ENCODE measurements at places on chromosomes 4 and X.

- H3K4me3 ChIP-seq = no peak overlapping the region
- no peak for DNase-seq
- H3K4me1 ChIP-seq = no peaks in the 10 kb centered on the region
- H3K27ac ChIP-seq = no peak overlapping the region
- no peaks in the 10 kb centered on the region for H3K36me3 ChIP-seq
These were observed 905.4 kb upstream of the NDST4 start for GRCh38 chr4:116018831-116019230.

DNA sequence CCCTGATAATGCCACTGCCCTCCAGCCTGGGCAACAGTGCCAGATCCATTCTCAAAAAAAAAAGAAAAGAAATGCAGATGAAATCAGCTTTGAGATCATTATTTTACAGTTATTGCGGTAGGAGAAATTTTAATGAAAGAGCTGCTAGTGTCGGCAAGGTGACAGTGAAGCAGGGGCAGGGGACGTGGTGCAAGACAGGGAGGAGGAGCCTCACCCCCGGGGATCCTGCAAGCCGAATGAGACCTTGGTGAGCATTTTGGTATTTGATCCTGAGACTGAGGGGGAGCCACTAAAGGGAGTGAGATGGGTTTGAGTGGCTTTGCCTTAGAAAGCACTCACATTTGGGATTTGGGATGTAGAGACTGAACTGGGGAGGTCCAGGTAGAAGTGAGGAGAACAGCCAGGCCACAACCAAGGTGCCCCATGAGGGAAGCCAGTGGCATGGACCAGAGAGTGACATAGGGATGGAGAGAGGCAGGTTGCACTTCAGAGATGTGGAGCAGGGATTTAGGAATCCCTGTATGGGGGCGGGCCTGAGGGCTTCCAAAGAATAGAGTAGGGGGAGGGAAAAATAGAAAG is 23.6 kb downstream of the RBM10 start:
- peaks cover 7% of the 10 kb centered on the region for H3K4me1 ChIP-seq
- DNase-seq = no peak
- H3K27me3 ChIP-seq = peaks cover 29% of the 10 kb centered on the region
- no peak overlapping the region for H3K27ac ChIP-seq
- H3K36me3 ChIP-seq = peaks cover 49% of the 10 kb centered on the region
- no peak overlapping the region for H3K4me3 ChIP-seq

DNA sequence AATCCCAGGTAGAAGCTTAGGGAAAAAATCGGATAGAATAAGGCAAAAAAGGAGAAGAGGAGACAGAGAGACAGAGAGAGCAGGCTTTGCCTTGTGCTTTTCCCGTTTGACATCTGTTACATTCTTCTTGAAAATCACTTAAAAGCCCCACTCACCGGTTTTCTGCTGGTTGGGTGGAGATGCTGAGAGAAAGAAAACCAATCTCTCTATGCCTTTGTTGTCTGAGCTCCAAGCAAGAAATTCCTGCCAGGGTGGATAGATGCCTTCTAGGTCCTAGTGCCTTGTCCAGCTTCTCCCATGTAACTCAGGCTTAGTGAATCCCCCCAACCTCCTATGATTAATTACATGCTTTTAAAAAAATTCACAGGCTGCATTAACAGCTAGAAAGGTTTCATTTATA is at the start of gene DCX:
DCX (minus strand) TSS at position 210 of the 400 bp plus-strand sequence. CDS start 1,794 bp downstream, outside the sequence.
- peak within 1 kb of the TSS; percentile 1 for H3K27ac ChIP-seq
- H3K27me3 ChIP-seq = peaks cover 12% of the 10 kb centered on the region
- no peaks in the 10 kb centered on the region for H3K36me3 ChIP-seq

DNA sequence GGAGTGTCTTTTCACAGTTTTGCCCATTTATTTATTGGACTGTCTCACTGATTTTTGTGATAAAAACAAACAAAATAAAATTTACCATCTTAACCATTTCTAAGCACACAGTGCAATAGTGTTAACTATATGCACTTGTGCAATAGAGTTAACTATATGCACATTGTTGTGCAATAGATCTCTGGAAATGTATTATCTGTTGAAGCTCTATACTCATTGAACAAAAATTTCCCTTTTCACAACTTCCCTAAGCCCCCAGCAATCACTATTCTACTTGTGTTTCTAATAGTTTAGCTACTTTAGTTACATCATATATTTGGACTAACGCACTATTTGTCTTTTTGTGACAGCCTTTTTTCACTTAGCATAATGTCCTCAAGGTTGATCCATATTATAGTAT is 59.7 kb upstream of the BEX4 start:
- H3K27me3 ChIP-seq = peaks cover 2% of the 10 kb centered on the region
- H3K4me1 ChIP-seq = no peaks in the 10 kb centered on the region
- no peak overlapping the region for H3K27ac ChIP-seq
- no peaks in the 10 kb centered on the region for H3K36me3 ChIP-seq

DNA sequence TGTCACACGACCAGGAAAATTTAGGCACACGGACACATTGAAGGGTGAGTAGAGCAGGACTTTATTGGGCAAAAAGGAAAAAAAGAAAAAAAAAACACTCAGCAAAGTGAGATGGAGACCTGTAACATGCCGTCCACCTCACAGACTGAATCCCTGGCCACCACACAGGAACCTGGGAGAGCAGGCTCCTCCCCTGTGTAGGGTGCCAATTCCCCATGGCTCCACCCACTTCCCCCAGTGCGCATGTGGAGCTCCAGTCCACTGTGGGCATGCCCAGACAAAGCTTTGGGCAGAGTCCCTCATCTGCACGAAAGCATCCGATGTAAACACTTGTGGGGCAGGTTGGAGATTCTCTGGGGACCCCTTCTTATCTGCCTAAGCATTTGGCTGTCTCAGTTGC is 23.6 kb upstream of the CBR4 start:
- no peaks in the 10 kb centered on the region for H3K4me1 ChIP-seq
- H3K27me3 ChIP-seq = no peaks in the 10 kb centered on the region
- no peak overlapping the region for H3K4me3 ChIP-seq
- H3K27ac ChIP-seq = no peak overlapping the region
- DNase-seq = no peak

- H3K27ac ChIP-seq = no peak overlapping the region
- DNase-seq = no peak
- no peaks in the 10 kb centered on the region for H3K36me3 ChIP-seq
- no peaks in the 10 kb centered on the region for H3K4me1 ChIP-seq
These were observed 108.8 kb upstream of the RASGEF1B start for GRCh38 chr4:81580346-81580993.

GRCh38 chrX:47482065-47482511 is 934 bp downstream of the ZNF41 start:
- no peaks in the 10 kb centered on the region for H3K36me3 ChIP-seq
- no peak for DNase-seq
- H3K27ac ChIP-seq = peak overlapping the region; percentile 88
- H3K4me3 ChIP-seq = peak overlapping the region; percentile 72
- H3K27me3 ChIP-seq = no peaks in the 10 kb centered on the region

GRCh38 chr4:101851672-101852071 is 61.1 kb downstream of the BANK1 start:
- DNase-seq = no peak
- H3K27me3 ChIP-seq = no peaks in the 10 kb centered on the region
- H3K4me3 ChIP-seq = no peak overlapping the region
- H3K4me1 ChIP-seq = no peaks in the 10 kb centered on the region
- H3K36me3 ChIP-seq = no peaks in the 10 kb centered on the region

GRCh38 chr4:81634165-81634564 is 162.5 kb upstream of the RASGEF1B start:
- no peak for DNase-seq
- no peaks in the 10 kb centered on the region for H3K4me1 ChIP-seq
- H3K36me3 ChIP-seq = no peaks in the 10 kb centered on the region
- no peak overlapping the region for H3K4me3 ChIP-seq

DNA sequence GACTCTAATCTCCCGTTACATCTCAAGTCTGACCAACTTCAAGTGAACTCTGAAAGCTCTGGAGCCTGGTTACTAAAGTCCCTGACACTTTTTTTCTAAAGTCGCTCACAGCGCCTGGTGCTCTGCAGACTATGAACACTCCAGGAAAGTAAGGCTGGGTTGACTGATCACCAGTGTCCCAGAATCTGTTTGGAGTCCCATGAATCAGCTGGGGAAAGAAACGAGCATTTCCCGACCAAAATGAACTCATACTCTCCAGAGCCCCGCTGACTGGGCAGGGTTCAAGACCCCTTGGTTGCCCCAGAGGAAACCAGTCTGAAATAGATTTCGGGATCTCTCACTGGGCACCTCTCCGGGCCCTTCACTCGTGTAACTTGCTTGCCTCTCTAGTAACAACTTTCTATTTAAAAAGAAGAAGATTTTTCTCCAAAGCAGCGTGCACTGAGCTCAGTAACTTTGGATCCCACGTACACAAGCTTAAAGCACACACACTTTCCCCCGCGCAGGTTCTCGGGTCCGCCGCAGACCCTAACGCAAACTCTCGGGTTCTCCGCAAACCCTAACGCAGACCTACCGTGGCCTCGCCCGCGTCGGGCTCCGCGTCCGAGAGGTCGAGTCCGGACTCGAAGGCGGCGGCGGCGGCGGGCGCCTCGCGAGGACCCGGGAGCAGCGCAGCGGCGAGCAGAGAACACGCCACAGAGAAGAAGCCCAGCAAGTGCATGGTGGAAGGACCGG is 964 bp downstream of the VEGFC start:
- H3K27me3 ChIP-seq = peaks cover 5% of the 10 kb centered on the region
- DNase-seq = no peak
- peaks cover 8% of the 10 kb centered on the region for H3K4me1 ChIP-seq
- H3K27ac ChIP-seq = no peak overlapping the region

DNA sequence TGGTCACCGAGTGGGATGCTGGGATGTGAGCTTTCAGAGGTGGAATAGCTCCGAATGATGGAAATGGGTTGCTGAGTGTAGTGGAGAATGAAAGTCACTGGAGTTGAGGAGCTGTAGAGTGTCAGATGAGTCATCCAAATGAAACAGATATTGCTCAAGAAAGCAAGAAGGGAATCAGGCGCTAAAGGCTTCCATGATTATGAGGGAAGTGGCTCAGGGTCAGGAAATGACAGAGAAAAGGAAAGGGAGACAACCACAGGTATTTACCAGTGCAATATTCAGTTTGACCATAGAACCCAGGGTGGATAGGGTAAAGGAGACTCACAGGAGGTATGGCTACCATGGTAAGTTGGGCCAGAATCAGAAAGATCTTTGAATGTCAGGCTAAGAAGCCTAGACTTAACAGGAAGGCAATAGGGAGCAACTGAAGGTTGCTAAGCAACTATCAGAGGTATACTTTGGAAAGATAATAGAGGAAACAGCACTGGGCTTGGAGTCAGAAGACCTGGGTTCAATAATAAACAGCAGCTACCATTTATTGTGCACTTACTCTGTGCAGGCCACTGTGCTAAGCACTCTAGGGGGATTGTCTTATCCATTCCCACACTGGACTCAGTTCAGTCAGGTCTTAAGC is 11.7 kb downstream of the LAS1L start:
- no peak overlapping the region for H3K4me3 ChIP-seq
- H3K36me3 ChIP-seq = peaks cover 36% of the 10 kb centered on the region
- DNase-seq = no peak
- no peaks in the 10 kb centered on the region for H3K4me1 ChIP-seq

GRCh38 chrX:71618303-71618721 is at the start of gene CXCR3:
TSS of gene CXCR3 (minus strand) at chrX:71618511. CDS start at chrX:71618449, 62 bp downstream.
- H3K4me3 ChIP-seq = no peak within 1 kb of the TSS
- peaks cover 25% of the 10 kb centered on the region for H3K36me3 ChIP-seq
- DNase-seq = no peak
- no peak within 1 kb of the TSS for H3K27ac ChIP-seq
- no peaks in the 10 kb centered on the region for H3K27me3 ChIP-seq

DNA sequence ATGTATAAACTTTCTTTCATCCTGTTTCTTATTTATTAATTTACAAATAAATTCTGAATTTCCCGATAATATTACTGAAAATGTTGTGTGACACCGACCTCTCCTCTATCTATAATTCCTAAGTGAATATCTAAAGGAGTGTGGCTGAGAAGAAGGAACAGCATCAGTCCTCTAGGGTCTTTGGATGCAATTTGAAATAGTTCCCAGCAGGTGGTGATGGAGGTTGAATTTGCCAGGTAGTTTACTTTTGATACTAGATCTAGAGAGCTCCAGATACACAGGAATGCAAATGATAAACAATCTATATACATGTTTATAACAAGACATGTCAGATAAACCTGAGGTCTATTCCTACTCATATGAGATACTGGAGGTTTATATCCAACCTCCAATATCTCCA is 305.4 kb downstream of the PCDH18 start:
- H3K4me1 ChIP-seq = no peaks in the 10 kb centered on the region
- no peak overlapping the region for H3K4me3 ChIP-seq
- H3K36me3 ChIP-seq = no peaks in the 10 kb centered on the region
- no peak overlapping the region for H3K27ac ChIP-seq
- DNase-seq = no peak

DNA sequence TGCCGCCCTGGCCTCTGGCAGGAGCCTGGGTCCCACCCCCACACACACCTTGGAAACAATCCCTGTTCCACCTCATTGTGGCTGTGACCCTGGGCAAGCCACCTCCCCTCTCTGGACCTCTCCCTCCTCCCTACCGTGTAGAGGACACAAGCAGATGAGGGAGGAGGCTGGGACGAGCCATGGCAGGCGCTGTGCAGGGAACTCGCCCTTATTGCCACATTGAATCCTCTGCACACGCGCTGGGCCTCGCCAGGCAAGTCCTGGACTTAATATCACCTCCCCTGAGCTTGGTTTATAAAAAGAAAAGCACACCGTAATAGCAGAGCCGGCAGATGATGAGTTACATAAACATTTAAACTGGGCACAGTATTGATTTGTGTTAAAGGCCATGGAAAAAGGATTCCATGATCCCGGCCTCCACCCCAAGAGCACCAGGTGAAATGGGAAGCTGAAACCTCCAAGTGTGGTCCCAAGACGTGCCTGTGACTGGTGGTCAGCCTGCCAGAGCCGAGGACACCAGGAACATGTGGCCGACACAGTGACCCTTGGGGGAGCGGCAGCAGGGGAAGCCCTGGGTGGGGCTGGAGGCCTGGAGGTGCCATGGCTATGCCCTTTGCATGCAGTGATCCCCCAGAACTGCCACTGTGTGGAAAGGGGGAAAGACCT is 81.1 kb downstream of the PPP2R2C start:
- peaks cover 13% of the 10 kb centered on the region for H3K36me3 ChIP-seq
- no peak overlapping the region for H3K4me3 ChIP-seq
- DNase-seq = no peak
- H3K4me1 ChIP-seq = peaks cover 46% of the 10 kb centered on the region
- H3K27ac ChIP-seq = no peak overlapping the region

DNA sequence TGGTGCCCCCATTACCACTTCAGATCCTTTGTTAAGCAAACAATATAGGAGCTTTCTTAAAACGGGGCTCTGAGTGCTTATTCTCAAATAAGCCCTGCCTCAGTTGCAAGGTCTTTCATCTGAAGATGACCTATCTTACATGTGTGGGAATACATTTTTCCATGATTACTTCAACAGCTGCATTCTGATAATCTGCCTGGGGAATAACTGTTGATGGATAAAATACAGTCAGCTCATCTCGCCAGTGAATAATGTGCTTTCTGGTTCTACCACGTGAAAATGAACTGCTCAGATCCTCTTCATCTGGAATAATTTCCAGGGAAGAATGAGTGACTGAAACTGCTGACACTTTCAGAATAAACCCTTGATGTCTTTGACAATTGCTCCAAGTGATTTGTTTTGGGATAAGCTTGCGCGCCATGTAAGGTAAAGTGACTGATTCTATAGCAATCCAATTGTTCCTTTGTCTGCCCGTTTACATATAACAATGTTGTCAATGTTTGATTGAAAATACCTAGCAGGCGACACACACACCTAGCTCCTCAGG is 161.3 kb downstream of the RTL9 start:
- H3K4me1 ChIP-seq = no peaks in the 10 kb centered on the region
- no peak overlapping the region for H3K4me3 ChIP-seq
- peaks cover 4% of the 10 kb centered on the region for H3K27me3 ChIP-seq
- DNase-seq = no peak
- H3K27ac ChIP-seq = no peak overlapping the region
- no peaks in the 10 kb centered on the region for H3K36me3 ChIP-seq

- H3K4me1 ChIP-seq = no peaks in the 10 kb centered on the region
- peaks cover 3% of the 10 kb centered on the region for H3K36me3 ChIP-seq
- no peak overlapping the region for H3K4me3 ChIP-seq
- no peak overlapping the region for H3K27ac ChIP-seq
These were observed 35.7 kb downstream of the PACRGL start for GRCh38 chr4:20735931-20736330.

All from spinal cord (tissue), 10 donors.